ENCODE measurements at places on chromosomes 6 and 20.

- DNase-seq, result no peak
Measured at GRCh38 chr6:79404261-79404660, 133.0 kb downstream of the LCA5 start.

- no peak for DNase-seq
Measured at GRCh38 chr6:12068899-12069557, 56.9 kb downstream of the HIVEP1 start.

DNA sequence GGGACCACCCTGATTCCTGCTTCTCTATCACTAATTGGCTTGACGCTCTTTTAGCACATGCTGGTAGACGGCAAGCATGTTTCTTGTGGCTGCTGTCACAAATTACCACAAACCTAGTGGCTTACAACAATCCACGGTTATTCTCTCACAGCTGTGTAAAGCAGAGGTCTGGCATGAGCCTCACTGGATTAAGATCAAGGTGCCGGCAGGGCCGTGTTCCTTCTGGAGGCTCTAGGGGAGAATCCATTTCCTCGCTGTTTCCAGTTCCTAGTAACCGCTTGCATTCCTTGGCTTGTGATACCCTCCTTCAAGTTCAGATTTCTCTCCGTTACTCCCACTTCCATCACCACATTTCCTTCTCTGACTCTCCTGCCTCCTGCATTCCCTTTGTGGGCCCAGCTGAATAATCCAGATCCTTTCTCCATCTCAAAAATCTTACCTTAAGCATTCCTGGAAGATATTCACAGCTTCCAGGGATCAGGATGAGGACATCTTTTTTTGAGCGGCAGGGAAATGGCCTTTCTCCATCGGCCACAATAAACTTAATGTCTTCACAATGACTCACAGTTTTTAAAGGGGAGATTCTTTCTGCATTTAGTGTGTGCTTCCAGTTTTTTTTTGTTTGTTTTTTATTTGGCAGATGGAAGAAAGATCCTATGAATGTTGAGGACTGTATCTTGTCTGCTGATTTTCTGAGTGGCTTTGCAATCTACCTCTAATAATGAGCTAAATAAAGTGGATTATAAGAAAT lies 39.9 kb downstream of the BMP6 start:
- DNase-seq, result no peak

GRCh38 chr20:8489094-8489883 lies 357.2 kb downstream of the PLCB1 start:
- DNase-seq, result no peak

DNA sequence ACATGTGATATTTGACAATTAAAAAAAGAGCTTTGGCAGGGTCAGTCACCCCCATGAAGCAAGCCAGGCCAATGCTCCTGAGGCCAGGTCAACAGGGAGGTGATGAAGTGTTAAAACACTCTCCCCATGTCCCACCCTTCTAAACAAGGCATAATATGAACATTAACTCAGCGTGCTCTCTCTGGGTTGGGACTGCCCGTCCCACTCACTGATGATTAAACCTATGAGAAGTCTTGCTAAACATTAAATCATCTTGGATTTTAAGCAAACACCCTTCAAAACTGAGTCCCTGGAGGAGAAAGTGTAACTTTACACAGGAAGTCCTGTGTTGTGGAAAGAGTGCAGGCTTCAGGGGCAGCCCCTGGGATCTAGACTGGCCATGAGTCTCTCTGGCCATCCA lies 558.5 kb downstream of the CD83 start:
- DNase-seq, result no peak

DNA sequence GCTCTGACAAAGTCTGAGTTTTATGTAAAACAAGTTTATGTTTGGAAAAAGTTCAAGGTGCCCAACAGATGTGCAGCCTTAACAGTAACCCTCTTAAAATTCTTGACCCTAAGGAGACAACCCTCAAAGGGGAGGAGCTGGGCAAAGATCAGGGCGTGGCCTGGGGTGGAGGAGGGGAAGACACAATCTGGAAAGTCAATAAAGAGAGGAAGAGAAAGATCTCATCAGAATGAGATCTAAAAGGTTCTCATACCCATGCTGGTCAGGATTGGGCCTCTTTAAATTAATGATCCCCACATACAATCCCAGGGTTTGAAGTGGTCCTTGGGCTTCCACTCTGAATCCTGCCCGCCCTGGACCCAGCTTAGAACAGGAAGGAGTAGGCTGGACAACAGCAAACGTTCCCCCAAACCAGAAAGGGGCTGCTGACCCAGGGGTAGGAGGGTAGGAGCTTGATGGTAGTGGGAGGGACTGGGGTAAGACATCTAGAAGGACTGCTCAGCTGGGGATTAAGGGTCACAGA lies 33.0 kb downstream of the FOXP4 start:
- DNase-seq, result no peak

- no peak for DNase-seq
Measured at GRCh38 chr6:88983532-88983931, 20.1 kb upstream of the RNGTT start.

DNA sequence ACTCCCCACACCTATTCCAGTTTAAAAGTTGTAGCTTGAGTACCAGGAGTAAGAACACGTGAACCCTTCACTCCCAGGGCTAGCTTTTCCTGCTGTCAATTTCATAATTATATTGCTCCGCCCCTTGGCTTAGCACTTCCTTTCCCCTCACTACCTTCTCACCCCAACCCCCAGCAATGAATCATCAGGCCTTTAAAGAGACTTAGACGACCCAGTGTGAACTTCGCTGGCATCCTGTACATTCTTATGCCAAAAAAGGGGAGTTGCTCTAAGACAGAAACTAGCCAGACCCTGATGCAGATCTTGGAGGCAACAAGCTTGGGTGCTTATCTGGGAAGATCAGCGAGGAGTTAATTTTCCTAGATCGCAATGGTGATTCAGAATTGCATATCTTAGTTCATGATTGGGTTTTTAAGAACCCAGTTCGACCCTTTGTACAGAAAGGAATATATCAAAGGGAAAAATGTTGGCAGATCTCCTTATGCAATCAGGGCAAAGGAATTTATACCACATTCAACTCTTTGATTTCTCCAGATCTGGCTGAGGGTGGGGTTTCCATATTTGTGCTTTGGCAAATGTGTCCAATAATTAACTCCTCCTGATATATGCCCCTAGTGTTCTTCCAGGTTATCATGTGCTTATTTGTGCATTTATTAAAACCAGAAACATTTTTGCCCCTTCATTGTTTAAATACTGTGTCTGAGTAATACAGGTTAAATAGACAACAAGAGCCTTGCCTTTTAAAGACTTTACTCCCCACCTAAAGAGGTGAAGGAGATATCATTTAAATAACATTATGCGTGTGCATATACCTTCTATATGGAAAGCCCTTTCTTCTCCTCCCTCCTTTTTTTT lies 8.1 kb upstream of the ATXN1 start:
- peak; percentile 69 for DNase-seq

DNA sequence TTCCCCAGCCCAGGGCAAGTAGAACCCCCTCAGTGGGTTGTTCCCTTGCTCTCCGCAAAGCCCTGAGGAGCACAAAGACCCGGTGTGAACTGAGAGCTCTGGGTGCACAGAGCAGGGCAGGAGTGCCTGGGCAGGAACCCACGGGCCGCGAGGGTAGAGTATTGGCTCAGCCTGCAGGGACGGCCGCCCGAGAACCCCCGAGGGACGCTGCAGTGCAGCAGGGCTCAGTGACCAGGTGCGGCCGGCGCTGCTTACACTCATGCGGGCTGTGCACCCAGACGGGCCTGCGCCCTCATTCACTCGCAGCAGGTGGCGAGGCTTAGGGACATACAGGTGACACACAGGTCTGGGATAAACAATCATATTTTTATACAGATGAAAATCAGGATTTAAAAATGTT lies 51.9 kb upstream of the PDE10A start:
- no peak for DNase-seq

DNA sequence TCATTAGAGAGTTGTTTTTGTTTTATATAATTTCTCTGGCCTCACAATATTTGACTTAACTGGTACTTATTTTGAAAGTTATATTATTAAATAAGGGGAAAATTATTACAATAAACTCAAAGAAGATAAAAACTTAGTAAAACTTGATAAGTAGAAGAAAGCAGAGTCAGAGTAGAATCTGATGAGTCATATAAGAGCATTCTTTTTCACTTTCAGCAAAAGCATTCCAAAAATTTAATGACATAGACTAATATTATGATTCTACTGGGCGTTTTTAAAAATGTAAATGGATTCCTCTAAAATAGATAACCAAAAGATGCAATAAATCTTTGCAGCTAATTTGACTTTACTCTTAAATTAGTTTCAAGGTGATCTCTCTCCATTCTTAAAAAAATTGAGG lies 366.3 kb upstream of the IMPG1 start:
- DNase-seq, result no peak

- DNase-seq, result peak; percentile 25
Measured at GRCh38 chr20:5835321-5835821, 85.2 kb downstream of the SHLD1 start.

DNA sequence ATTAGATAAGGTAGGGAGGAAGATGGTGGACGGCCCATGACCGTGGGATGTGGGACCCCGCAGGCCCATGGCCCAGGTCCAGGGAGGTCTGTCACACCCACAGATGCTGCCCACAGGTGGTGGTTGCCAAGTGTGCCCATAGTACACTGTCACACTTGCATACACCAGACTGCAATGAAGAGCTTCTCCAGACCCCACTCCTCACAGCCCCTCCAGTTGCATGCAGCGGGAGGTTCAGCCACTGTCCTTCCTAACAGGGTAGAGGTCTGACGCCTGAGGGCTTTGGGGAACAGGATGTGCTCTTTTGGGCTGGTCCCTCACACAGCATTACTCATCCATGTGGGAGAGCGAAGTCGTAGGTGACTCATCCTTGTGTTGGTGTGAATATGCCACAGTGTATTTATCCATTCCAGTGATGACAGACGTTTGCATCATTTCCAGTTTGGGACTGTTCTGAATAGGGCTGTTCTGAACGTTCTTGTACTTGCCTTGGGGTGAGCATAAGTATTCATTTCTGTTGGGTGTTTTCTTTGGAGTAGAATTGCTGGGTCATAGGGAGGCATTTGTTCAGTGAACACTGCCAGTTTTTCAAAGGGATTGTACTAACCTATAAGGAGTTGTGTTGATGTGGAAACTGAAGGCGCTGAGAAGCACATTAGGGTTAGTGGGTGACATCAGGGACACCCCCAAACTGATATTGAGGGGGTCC lies 10.1 kb upstream of the PYGB start:
- peak; percentile 73 for DNase-seq

GRCh38 chr20:11430652-11431051 lies 487.0 kb upstream of the BTBD3 start:
- no peak for DNase-seq

DNA sequence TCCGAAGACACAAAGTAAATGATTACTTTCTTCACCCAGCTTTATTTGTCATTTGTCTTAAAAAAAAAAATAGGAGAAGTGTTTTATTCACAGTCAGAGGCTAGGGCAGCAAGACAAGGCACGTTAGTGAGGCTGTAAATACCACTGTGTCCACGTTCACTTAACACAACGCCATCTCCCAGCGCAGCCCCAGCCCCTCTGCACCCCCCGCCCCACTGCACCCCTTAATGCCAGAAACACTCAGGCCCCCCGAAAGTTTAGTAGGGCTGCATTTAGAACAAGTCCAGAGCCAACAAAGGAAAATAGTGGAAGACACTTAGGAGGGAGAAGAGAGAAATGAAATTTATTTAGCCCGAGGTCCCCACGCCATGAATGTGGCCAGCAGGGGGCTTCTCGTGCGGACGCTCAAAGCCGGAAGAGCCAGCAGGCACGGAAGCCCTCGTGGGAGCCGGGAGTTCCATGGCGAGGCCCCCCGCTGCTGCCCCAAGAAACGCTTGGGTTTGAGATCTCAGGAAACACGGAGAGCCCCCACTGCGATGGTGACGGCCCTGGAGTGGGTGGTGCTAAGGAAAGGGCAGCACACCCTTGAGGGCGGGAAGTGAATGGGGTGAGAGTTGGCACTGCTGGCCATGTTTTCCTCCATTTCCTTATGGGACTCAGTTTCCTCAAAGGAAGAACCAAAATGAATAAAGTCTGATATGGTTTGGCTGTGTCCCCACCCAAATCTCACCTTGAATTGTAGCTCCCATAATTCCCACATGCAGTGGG lies 50.2 kb downstream of the IYD start:
- peak; percentile 55 for DNase-seq

DNA sequence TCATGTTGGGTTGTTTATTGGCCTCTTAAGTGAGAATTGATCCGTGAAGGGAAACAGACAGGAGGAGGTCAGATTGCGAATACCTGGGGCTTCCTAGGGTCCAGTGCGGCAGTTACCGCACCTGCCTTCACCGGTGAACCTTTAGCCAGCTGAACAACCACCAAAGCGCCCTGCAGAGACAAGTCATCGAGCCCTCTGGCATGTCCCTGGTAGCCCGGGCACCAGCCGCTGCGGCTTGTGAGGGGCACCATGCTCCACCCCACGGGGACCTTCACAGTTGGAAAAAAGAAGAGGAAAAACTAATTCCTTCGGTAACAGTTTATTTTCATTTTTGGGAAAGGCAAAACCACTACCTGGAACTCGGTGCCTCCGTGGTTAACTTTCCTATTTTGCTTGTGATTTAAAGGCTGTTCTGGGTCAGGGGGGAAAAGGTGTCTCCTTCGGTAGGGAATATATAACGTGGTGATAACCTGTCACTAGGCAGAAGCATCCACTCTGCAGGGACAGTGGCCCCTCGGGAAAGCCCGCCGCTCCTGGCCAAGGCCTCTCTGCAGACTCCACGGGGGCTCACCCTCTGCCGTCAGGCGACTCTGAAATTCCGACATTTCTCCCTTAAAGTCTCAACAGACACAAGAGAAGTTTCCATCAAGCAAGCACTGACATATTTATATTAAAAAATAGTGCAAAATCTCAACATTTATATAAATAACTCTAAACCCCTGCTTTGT lies 30.7 kb upstream of the ZBP1 start:
- no peak for DNase-seq

- DNase-seq, result no peak
Measured at GRCh38 chr20:16111172-16111832, 461.9 kb downstream of the KIF16B start.

DNA sequence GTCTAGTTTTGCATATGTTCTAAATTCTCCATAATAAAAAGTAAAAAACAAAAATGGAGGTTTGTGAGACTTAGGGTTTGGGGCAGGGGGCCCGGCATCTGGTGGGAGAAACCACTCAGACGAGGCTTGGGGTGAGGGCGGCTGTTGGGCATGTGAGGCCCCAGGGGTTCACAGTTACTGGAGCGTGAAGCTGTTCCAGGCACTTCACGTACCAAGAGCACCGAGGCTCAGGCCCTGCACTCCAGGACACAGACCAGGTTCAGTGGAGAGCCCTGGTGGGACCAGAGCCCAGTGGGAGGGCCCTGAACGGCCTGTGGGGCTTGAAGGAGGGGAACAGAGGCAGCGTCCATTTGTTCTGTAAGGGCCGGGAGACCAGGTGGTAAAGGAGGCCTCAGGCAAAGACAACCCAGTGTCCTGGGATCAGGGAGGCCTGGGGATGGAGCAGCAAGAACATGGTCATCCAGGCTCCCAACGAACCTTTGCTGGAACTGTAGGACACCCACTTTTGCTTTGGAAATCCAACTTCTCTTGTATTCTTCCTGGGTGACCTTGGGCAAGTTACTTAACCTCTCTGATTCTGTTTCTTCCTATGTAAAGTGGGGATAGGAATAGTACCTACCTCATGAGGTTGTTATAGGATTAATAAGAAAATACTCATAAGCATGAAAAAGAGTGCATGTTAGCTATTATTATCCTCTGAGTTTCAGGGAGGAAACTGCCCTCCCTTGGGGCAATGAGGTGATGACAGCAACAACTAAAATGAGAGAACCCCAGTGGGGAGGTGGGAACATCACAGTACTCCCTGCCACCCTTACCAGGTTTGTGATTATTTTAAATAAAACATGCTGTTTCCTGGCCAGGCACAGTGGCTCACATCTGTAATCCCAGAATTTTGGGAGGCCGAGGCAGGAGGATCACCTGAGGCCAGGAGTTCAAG lies 1.1 kb upstream of the FGD2 start:
- no peak for DNase-seq

- DNase-seq, result no peak
Measured at GRCh38 chr20:25035921-25036320, 22.0 kb downstream of the ACSS1 start.
